ENCODE measurements at places on chromosomes 4 and X. TPM values are rescaled to one million over a fixed set of nuclear protein-coding genes. Genes with fewer than 3 reads are reported as not detected.

DNA sequence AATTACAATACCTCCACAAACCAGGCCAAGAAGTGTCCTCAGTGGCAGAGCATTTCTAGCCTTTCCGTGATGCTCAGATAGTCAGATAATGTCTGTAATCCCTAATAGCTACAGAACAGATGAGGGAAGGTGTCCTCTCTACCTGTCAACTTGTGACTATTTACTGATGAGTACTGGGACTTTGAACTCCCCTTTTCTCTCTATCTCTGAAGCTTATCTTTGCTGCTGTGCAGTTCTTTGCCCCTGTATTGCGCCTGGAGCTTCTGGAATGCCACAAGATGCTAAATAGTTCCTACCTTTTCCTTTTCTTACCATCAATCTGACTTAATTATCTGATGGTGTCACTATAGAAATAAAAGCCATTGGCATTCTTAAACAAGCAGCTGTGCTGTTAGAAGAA, 30.5 kb downstream of the FGF2 start:
- no peaks in the 10 kb centered on the region for H3K27me3 ChIP-seq
- peaks cover 3% of the 10 kb centered on the region for H3K4me1 ChIP-seq
- H3K36me3 ChIP-seq = no peaks in the 10 kb centered on the region
- no peak overlapping the region for H3K4me3 ChIP-seq
- H3K27ac ChIP-seq = no peak overlapping the region
- peak; percentile 23 for DNase-seq

GRCh38 chr4:74042681-74043080, 4.2 kb upstream of the CXCL3 start:
- no peak overlapping the region for H3K4me3 ChIP-seq
- DNase-seq = peak; percentile 35
- H3K36me3 ChIP-seq = no peaks in the 10 kb centered on the region
- no peaks in the 10 kb centered on the region for H3K4me1 ChIP-seq
- H3K27me3 ChIP-seq = no peaks in the 10 kb centered on the region

DNA sequence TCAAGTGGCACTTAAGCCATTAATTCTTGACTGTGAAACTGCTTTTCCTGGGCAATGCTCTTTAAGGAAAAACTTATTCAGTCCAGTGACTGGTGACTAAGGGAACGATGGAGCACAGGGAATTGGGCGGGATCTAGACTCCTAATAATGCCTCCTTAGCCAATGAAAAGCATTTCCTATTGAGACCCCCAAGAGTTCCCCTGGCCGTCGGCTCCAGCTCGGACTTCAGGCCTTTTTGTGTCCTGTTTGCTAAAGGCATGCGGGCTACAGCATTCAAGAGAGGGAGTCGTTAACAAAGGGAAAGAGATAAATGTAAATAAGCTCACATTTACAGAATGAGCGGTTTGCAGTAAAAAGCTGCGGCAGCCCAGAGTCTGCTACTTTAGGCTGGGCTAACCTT, at the start of gene LPAR4:
Gene LPAR4, plus strand, starts transcription at position 232 of the 400 bp plus-strand sequence. CDS start 7,150 bp downstream, outside the sequence.
- H3K36me3 ChIP-seq = no peaks in the 10 kb centered on the region
- no peak within 1 kb of the TSS for H3K27ac ChIP-seq
- peak within 1 kb of the TSS; percentile 18 for H3K4me3 ChIP-seq

- H3K4me3 ChIP-seq = no peak overlapping the region
- peaks cover 17% of the 10 kb centered on the region for H3K36me3 ChIP-seq
- no peak for DNase-seq
- H3K27me3 ChIP-seq = no peaks in the 10 kb centered on the region
- no peak overlapping the region for H3K27ac ChIP-seq
- no peaks in the 10 kb centered on the region for H3K4me1 ChIP-seq
Observed at GRCh38 chr4:186151499-186151898, 39.9 kb upstream of the CYP4V2 start.

DNA sequence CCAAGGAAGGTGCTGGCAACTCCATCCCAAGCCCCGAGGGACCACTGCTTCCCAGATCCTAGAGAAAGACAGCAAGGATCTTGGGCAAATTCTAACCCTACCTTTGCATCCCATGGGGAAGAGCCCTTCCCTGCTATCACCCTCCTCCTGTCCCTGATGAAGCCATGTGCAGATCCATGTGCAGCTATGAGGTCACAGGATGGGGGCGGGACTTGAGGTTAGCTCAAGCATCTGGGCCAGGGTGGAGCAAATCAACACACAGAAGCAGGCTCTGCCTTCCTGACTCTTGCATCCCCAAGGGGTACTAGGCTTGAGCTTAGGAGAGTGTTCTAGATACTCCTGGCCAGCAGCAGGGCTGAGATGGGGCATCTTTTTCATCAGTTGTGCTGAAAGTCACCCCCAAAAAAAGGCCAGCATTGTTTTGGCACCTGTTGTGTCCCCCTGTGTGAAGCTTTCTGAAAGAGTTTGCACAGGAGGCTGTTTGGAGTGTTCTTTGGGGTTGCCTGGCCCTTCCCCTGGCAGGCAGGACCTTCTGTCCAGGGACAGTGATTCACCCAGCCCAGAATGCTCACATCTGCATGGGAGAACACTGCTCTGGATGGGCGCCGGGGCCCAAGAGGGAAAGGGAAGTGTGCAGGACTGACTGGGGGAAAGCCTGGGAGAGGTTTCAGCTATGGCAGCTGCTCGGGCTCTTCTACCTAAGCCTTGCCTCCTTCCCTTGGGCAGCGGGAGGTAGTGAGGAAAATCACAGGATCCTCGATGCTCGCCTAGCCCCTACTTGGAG, 50.8 kb downstream of the PRPS1 start:
- DNase-seq = peak; percentile 47
- no peak overlapping the region for H3K27ac ChIP-seq
- H3K36me3 ChIP-seq = no peaks in the 10 kb centered on the region
- no peaks in the 10 kb centered on the region for H3K27me3 ChIP-seq
- H3K4me3 ChIP-seq = no peak overlapping the region

DNA sequence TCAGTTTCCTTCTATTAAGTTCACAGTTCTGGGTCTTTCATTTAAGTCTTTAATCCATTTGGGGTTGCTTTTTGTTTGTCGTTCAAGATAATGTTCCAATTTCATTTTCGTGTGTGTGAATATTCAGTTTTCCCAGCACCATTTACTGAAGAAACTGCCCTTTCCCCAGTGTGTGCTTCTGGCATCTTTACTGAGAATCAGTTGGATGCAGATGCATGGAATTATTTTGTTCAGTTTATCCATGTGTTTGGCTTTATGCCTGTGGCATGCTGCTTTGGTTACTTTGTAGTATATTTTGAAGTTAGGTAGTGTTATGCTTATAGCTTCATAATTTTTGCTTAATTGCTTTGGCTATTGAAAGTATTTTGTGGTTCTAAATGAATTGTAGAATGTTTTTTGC, 163.8 kb upstream of the HDX start:
- no peaks in the 10 kb centered on the region for H3K27me3 ChIP-seq
- H3K36me3 ChIP-seq = no peaks in the 10 kb centered on the region
- H3K4me3 ChIP-seq = no peak overlapping the region
- H3K27ac ChIP-seq = no peak overlapping the region
- no peak for DNase-seq

GRCh38 chrX:100299559-100299958, 110.5 kb downstream of the PCDH19 start:
- H3K36me3 ChIP-seq = no peaks in the 10 kb centered on the region
- no peaks in the 10 kb centered on the region for H3K4me1 ChIP-seq
- H3K4me3 ChIP-seq = no peak overlapping the region

- no peaks in the 10 kb centered on the region for H3K27me3 ChIP-seq
- no peak overlapping the region for H3K27ac ChIP-seq
- H3K4me1 ChIP-seq = peaks cover 2% of the 10 kb centered on the region
- no peaks in the 10 kb centered on the region for H3K36me3 ChIP-seq
- no peak overlapping the region for H3K4me3 ChIP-seq
Observed at GRCh38 chr4:16785793-16786527, 112.5 kb downstream of the LDB2 start.

DNA sequence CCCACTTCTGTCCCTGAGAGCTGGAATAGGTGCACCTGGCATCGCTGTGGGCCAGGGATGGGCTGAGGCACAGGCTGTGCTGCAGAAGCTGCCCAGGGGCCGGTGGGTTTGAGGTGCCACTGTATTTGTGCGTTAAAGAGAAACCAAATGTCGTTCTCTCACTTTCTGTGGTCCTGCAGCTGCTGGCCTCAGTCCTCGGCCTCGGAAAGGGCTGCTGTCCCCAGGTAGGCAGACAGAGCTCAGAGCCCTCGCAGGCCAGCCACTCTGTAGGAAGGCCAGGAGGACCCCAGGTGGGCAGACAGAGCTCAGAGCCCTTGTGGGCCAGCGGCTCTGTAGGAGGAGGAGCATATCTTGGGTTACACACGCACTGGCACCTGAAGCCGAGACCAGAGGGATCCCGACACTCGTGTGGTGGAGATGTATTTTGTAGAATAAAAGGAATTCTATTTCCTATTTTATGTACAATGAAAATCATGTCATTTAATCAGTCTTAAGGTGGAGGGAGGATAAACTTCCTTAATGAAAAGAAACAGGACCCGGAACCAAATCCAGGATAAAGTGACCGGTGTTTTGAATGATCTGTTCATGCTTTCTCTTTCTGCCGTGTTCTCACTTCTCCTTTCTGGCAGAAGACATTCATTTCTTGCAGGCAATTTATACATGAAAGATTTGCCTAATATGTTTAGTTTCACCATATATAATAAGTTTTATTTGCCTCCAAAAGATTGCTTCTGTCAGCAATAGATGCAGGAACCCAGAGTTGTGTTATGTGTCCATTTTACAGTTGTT, 54.4 kb upstream of the HGFAC start:
- H3K27me3 ChIP-seq = no peaks in the 10 kb centered on the region
- peaks cover 22% of the 10 kb centered on the region for H3K4me1 ChIP-seq
- DNase-seq = no peak
- peak overlapping the region; percentile 8 for H3K27ac ChIP-seq
- H3K36me3 ChIP-seq = no peaks in the 10 kb centered on the region

DNA sequence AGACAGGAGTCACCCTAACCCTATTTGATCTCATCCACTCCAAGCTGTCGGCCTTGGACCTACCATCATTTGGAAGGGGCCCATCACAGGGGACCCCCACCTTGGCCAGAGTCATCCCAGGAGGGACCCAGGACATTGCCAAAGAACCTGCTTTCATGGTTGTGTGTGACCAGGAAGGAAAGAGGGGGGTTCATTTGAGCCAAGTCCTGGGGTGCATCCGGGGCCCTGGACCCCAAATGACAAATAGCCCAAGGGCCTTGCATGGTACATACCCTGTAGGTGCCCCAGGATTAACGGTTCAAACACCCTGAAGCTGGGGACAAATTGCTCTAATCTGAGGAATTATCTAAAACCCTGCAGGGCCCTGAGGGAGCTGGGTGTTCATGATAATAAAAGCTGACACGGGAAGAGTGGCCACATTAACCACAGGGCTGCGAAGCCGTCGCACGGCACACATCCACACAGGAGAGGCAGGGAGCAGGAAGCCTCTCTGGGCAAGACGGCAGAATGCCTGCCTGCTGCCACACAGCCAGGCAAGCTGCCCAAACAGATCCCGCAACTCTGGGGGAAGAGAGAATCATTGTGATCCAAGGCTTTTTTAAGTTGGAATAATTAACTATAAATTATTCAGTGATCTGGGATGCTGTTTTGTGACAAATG, 28.2 kb upstream of the PPP2R2C start:
- no peak for DNase-seq
- no peaks in the 10 kb centered on the region for H3K36me3 ChIP-seq
- H3K4me1 ChIP-seq = no peaks in the 10 kb centered on the region
- H3K27ac ChIP-seq = no peak overlapping the region
- peaks cover 2% of the 10 kb centered on the region for H3K27me3 ChIP-seq

GRCh38 chrX:97334850-97335249, 451.1 kb downstream of the RPA4 start:
- no peak for DNase-seq
- H3K27me3 ChIP-seq = no peaks in the 10 kb centered on the region
- no peak overlapping the region for H3K4me3 ChIP-seq
- no peaks in the 10 kb centered on the region for H3K4me1 ChIP-seq
- no peaks in the 10 kb centered on the region for H3K36me3 ChIP-seq

GRCh38 chrX:130086447-130087206, 23.7 kb downstream of the ELF4 start:
- peaks cover 14% of the 10 kb centered on the region for H3K36me3 ChIP-seq
- DNase-seq = no peak
- H3K27ac ChIP-seq = no peak overlapping the region
- no peak overlapping the region for H3K4me3 ChIP-seq

DNA sequence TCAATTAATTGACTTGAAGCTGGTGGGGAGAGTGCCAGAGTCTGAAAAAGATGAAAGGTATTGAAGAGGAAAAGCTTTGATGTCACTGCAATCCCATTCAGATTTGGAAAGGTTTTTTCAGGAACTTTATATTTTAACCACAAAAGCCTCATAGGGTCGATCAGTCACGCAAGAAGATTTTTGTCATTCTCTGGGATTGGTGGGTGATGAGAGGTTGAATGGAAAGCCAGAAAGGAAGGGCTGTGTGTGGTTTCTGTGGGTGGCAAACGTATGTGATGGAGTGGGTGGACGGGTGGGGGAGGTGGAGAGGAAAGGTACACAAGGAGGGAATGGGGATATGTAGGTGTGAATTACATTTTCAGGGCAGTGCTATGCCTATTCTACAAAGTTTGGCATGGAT, 173.8 kb upstream of the SCML1 start:
- H3K27me3 ChIP-seq = no peaks in the 10 kb centered on the region
- no peaks in the 10 kb centered on the region for H3K36me3 ChIP-seq
- H3K4me1 ChIP-seq = peaks cover 12% of the 10 kb centered on the region

GRCh38 chr4:128310266-128310697, 22.7 kb upstream of the PGRMC2 start:
- H3K4me3 ChIP-seq = no peak overlapping the region

- no peak overlapping the region for H3K27ac ChIP-seq
- H3K27me3 ChIP-seq = no peaks in the 10 kb centered on the region
- no peak for DNase-seq
Observed at GRCh38 chr4:119132306-119132705, 3.3 kb upstream of the MYOZ2 start.

DNA sequence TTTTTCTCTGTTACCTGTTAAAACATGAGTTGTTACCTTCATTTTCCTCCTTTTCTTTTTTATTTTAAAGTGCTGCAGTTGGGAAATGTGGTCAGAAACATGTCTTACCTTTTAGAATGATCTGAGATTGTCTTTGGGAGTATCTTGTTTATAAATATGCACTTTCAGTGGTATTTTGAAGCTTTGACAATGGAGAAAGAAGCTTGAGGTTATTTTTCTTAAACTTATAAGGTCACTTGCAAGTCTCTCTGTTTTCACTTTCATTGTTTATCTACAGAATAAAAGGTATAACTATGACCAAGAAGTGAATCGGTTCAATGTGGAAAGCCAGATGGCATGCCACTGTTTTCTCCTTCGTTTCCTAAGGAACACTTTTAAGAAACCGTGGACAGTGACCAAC, 167.5 kb upstream of the SLC7A11 start:
- no peak overlapping the region for H3K27ac ChIP-seq
- H3K4me3 ChIP-seq = no peak overlapping the region
- no peaks in the 10 kb centered on the region for H3K36me3 ChIP-seq
- no peak for DNase-seq
- no peaks in the 10 kb centered on the region for H3K27me3 ChIP-seq

- H3K27me3 ChIP-seq = no peaks in the 10 kb centered on the region
- H3K27ac ChIP-seq = no peak overlapping the region
- H3K4me1 ChIP-seq = no peaks in the 10 kb centered on the region
- no peaks in the 10 kb centered on the region for H3K36me3 ChIP-seq
- no peak for DNase-seq
Observed at GRCh38 chrX:35842674-35843073, 44.5 kb downstream of the MAGEB16 start.

ODAPH gene
- not detected for polyA plus RNA-seq

CCDC158 gene
- polyA plus RNA-seq = 0.52 TPM

SPANXC gene
- polyA plus RNA-seq = not detected

P2RY4 gene
- polyA plus RNA-seq = 2.6 TPM

Data from large intestine (tissue), 12 donors.